ENCODE measurements at places on chromosomes 3 and 15. TPM values are rescaled to one million over a fixed set of nuclear protein-coding genes. Genes with fewer than 3 reads are reported as not detected.

DNA sequence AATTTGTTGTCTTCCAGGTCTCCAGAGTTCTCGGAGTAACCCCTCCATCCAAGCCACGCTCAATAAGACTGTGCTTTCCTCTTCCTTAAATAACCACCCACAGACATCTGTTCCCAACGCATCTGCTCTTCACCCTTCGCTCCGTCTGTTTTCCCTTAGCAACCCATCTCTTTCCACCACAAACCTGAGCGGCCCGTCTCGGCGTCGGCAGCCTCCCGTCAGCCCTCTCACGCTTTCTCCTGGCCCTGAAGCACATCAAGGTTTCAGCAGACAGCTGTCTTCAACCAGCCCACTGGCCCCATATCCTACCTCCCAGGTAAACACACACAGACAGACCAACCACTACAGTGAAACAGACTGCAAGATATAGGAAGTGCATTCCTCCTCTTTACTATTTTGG, 87.9 kb upstream of the BLM start:
- DNase-seq: no peak
- H3K36me3 ChIP-seq: peaks cover 58% of the 10 kb centered on the region
- no peak overlapping the region for H3K4me3 ChIP-seq
- no peak overlapping the region for H3K27ac ChIP-seq

DNA sequence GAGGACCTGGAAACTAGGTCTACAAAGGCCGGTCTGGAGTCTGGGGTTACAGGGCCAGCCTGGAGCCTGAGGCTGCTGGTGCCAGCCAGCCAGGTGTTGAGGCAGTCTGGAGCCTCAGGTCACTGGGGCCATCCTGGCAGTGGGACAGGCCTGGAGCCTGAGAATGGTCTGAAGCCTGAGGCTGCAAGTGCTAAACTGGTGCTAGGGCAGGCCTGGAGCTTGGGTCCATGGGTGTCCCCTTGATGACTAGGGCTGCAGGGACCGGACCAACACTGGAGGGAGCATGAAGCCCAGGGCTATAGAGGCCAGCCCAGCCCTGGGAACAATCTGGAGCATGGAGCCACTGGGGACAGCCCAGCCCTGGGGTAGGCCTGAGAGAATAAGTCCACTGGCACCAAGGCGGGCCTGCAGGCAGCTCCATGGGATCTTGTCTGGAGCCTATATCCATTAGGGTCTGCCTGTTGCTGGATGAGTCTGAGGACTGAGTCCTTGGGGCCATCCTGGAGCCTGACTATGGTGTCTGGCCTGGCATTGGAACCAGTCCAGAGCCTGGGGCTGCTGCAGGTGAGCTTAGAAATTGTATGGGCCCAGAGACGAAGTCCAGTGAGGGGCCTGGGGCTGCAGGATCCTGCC, 101.9 kb downstream of the GLDN start:
- no peak for DNase-seq
- H3K27ac ChIP-seq: no peak overlapping the region
- H3K4me3 ChIP-seq: no peak overlapping the region
- H3K4me1 ChIP-seq: peaks cover 4% of the 10 kb centered on the region

GRCh38 chr15:70199124-70199482, 101.4 kb upstream of the TLE3 start:
- H3K4me1 ChIP-seq: peaks cover 11% of the 10 kb centered on the region
- H3K36me3 ChIP-seq: no peaks in the 10 kb centered on the region
- no peak overlapping the region for H3K27ac ChIP-seq
- no peak overlapping the region for H3K4me3 ChIP-seq

DNA sequence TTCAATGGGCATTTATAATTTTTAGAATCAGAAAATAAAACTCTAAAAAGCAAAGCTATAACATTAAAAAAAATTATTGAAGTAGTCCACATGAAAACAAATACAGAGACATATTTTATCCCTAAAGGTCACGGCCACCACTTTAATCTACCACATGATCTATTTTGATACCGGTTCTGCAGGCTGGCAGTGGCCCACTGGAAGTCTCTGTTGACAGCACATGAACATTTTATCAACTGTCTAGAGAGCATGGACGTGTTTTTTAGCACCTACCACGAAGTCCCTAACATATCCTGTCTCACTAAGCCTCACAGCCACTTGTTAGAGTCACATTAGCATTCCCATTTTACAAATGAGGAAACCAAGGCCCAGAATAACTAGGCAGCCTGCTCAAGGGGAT, 1.8 kb upstream of the CPA3 start:
- DNase-seq: no peak
- no peaks in the 10 kb centered on the region for H3K4me1 ChIP-seq
- H3K27me3 ChIP-seq: no peaks in the 10 kb centered on the region
- H3K36me3 ChIP-seq: no peaks in the 10 kb centered on the region
- no peak overlapping the region for H3K27ac ChIP-seq
- H3K4me3 ChIP-seq: no peak overlapping the region

DNA sequence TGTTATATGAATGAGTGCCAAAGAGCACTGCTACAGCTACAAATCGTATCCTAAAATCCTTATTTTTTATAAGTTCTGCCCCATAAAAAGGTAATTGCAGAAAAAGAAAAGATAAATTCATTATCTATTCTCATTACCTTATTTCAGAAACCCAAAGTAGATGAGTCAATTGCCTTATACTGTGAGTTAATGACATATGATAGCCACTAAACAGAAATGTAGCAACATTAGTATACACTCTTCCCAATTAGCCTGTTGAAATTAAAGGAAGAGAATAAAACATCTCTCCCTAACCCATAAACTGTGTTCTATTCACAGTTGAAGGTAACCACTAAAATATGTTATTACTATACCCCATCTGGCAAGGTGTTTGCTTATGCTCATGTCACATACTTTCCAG, 11.0 kb downstream of the TBL1XR1 start:
- no peak for DNase-seq
- H3K36me3 ChIP-seq: peaks cover 34% of the 10 kb centered on the region
- no peak overlapping the region for H3K4me3 ChIP-seq
- H3K4me1 ChIP-seq: no peaks in the 10 kb centered on the region

DNA sequence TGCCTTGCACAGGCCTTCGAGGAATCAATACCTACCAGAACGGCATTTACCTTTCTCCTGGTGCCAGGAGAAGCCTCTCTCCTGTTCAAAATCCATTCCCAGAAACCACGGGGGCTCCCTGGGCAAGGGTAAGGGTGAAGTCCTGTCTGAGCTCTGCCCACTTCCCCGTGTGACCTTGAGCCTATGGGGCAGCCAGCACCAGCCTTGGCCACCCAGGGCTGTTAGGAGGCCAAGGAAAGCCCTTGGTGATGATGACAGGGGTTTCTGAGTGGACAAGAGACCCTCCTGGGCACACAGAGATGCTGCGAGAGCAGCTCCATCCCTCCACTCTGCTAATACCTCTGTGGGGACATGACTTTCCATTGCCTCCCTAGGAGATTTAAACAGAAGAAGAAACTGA, 5.9 kb downstream of the SCN5A start:
- H3K27me3 ChIP-seq: peaks cover 39% of the 10 kb centered on the region
- no peak overlapping the region for H3K4me3 ChIP-seq
- H3K4me1 ChIP-seq: peaks cover 4% of the 10 kb centered on the region
- H3K27ac ChIP-seq: no peak overlapping the region
- DNase-seq: peak; percentile 31
- H3K36me3 ChIP-seq: no peaks in the 10 kb centered on the region

DNA sequence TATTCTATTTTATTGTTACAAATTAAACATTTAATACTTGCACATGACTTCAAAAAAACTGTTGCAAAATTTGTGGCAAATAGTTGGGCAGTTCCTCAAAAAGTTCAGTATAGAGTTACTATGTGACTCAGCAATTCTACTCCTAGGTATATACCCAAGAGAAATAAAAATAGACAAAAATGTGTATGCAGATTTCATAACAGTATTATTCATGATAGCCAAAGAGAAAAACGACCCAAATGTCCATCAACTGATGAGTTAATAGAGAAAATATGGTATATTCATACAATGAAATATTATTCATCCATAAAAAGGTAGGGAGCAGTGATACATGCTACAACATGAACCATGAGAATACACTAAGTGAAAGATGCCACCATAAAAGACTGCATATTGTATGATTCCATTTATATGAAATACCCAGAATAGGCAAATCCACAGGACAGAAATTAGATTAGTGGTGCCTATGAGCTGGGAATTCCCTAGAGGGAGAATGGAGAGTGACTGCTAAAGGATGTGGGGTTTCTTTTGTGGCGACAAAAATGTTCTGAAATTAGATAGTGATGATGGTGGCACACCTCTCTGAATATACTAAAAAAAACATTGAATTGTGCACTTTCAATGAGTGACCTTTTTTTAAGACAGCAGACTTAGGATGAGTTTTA, 31.6 kb upstream of the CLASP2 start:
- H3K27me3 ChIP-seq: no peaks in the 10 kb centered on the region
- H3K4me3 ChIP-seq: no peak overlapping the region
- no peak for DNase-seq
- H3K27ac ChIP-seq: no peak overlapping the region

DNA sequence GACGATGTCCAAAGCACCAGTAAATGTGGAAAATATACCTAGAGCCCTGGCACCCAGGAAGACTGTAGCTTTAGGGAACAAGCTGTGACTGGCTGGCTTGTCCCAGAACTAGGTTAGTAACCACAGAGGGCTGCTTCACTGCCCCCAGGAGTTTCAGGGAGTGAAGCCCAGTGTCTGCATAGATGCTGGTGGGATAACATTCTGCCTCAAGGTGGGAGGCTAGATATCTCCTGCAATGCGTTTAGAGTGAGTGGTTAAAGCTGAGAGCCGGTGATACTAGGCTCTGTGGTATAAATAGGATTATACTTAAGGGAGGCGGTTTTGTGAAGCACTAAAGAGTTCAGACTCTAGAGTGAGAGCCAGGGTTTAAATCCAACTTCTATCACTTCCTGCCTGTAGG, 11.7 kb upstream of the CP start:
- H3K4me1 ChIP-seq: peaks cover 19% of the 10 kb centered on the region
- peak overlapping the region; percentile 59 for H3K4me3 ChIP-seq
- H3K27ac ChIP-seq: no peak overlapping the region

- no peaks in the 10 kb centered on the region for H3K4me1 ChIP-seq
- DNase-seq: no peak
- H3K27ac ChIP-seq: no peak overlapping the region
- H3K27me3 ChIP-seq: no peaks in the 10 kb centered on the region
These were observed 32.5 kb upstream of the DCLK3 start for GRCh38 chr3:36796881-36797280.

DNA sequence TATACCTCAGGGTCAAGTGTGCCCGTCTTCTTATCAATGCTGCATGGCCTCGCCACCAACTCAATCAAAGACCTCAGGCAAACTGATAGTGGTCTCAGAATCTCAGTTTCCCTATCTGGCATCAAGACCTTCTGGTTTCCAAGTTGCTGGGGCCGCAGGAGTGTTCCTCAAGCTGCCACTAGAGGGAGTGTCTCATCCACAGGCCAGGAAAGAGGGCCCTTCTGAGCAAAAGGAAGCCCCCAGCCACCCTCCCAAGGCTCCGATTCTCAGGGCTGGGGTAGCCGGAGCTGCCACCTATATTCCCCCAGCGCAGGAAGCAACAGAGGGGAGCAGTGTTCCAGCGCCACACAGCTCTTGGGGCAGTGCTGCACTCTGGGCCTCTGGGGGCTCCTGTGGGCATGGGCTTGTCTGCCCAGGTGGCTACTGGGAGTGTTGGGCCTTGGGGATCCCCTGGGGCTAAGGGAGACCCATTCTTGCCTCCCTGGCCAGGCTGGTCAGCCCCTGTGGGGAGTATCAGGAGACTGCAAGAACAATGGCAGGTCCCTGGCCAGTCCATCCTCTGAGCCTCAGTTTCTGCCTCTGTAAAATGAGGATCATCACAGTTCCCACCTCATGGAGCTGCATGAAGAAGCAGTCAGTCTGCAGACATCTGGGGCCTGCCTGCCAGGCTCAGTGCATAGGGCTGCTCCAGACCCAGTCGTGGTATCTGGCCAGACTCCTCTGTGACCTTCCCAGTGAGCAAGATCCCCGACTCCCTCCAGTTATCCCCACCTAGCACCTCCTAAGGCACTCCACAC, 23.4 kb upstream of the SEC13 start:
- H3K27me3 ChIP-seq: no peaks in the 10 kb centered on the region
- H3K27ac ChIP-seq: peak overlapping the region; percentile 17
- H3K36me3 ChIP-seq: no peaks in the 10 kb centered on the region
- DNase-seq: peak; percentile 91
- H3K4me1 ChIP-seq: no peaks in the 10 kb centered on the region

DNA sequence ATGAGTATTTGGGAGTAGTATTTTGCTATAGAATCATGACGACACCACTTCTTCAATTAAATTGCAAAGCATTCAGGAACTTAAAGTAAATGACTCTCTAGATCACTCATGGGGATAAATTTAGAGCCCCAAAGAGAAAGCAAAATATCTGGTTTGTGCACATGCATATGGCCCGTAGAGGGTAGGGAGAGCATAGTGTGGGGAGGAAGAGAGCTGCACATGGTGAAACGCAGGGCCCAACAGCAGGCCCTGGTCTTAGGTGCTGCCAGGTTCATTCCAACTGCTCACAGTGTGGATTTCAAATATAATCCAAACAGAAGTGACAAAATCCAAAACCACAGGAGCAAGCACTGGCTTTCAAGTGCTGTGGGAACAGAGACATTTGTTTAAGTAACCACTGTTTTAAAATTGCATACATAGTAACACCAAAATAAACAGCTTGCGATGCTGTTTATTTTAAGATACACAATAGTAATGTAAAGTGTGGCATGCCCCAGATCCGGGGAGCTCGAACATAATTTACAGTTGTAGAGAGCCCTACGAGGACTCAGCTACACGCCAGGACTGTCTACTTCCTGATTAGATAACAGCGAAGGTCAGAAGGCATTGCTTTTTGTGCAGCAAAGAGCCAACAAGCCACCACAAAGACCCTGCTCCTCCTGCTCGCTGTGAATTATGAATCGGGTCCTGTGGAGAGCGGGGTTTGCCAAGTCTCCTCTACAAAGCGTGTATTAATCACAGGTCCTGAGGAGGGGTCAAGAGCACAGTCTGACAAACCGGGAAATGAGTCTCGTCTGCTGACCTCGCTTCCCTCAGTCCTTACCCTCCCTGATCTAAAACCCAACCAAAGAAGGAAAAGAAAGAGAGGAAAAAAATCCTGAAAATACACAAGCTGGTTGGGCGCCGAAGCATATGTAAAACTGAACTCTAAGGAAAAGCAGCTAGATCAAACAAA, 80.6 kb downstream of the MEIS2 start:
- H3K4me3 ChIP-seq: no peak overlapping the region
- no peaks in the 10 kb centered on the region for H3K36me3 ChIP-seq
- DNase-seq: no peak
- no peaks in the 10 kb centered on the region for H3K27me3 ChIP-seq

DNA sequence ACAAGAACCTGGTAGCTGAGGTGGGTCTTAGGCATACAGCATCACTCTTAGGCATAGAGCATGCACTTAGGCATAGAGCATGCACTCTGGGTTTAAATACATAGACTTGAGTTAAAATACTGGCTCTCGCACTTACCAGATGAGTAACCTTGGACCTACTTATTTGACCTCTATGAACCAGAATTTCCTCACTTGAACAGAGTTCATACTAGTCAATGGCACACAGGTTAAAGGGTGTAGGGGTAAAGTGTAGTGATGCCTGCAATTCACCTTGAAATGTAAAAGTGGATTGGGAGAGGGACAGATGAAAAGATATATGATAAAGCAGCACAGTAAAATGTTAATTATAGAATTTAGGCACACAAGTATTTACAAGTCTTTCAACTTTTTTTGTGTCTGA, 1.6 kb downstream of the RUVBL1 start:
- no peak for DNase-seq
- H3K4me3 ChIP-seq: peak overlapping the region; percentile 94
- no peaks in the 10 kb centered on the region for H3K27me3 ChIP-seq
- H3K36me3 ChIP-seq: peaks cover 6% of the 10 kb centered on the region

GRCh38 chr15:90364251-90364650, 12.2 kb downstream of the ZNF774 start:
- H3K27me3 ChIP-seq: no peaks in the 10 kb centered on the region
- no peaks in the 10 kb centered on the region for H3K36me3 ChIP-seq
- no peak for DNase-seq
- H3K4me3 ChIP-seq: no peak overlapping the region
- H3K4me1 ChIP-seq: no peaks in the 10 kb centered on the region

SENP7 gene
- total RNA-seq: 19.3 TPM

ALDH1A2 gene
- not detected for total RNA-seq

MRPL47 gene
- 74.8 TPM for total RNA-seq

MESP2 gene
- 1.6 TPM for total RNA-seq

All from endodermal cell (in vitro differentiated cells).